ENCODE measurements at places on chromosomes 1 and 21.

- DNase-seq: no peak
Observed at GRCh38 chr1:200029035-200029821, 1.7 kb downstream of the NR5A2 start.

DNA sequence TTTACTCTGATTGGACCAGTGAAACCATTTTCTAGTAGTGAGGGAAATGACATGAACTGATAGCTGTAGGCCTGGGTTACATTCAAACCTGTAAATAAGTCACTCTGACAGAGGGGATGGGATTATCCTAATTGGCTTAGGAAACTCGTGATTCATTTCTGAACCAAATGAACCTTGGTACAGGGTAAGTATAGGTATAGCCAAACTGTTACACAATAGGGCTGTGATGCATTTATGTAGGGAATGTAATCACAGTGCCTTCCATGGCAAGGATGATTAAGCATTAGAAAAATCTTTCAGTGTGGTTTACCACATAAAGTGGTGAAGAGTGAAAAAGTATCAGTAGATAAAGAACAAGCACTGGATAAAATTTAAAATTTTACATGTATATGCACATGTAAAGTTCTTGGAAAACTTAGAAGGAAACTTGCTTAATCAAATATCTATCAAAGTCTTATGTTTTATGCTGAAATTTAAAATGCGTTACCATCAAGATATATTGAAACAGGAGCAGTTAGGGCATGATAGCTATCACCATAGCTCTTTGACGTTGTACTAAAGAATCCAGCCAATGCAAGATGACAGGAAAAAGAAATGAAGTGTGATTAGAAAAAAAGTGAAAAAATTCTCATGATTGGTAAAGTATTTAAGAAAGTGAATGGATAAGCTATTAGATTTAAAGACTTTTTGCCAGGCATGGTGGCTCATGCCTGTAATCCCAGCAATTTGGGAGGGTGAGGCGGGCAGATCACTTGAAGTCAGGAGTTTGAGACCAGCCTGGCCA, 63.0 kb downstream of the RABGAP1L start:
- no peak for DNase-seq

DNA sequence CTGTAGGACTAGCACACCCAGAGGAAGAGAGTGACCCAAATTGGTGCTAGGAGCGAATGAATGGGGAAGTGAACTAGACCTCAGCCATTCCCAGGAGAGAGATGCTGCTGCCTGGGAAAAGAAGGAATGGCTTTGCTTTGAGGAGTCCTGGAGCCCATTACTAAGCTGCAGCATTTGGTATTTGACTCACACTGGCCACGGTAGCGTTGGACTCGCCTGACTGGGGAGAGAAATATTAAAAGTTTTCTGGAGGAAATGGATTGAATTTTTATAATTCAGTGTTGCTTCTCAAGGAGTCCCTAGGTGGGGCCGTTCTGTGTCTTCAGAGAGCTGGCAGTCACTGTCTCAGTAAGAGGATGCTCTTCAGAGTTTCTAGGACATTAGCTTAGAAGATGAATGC, 40.2 kb downstream of the PIK3CD start:
- no peak for DNase-seq

- no peak for DNase-seq
Observed at GRCh38 chr1:101139130-101139529, 97.7 kb upstream of the S1PR1 start.

GRCh38 chr1:43279161-43279560, 6.2 kb downstream of the C1orf210 start:
- no peak for DNase-seq

DNA sequence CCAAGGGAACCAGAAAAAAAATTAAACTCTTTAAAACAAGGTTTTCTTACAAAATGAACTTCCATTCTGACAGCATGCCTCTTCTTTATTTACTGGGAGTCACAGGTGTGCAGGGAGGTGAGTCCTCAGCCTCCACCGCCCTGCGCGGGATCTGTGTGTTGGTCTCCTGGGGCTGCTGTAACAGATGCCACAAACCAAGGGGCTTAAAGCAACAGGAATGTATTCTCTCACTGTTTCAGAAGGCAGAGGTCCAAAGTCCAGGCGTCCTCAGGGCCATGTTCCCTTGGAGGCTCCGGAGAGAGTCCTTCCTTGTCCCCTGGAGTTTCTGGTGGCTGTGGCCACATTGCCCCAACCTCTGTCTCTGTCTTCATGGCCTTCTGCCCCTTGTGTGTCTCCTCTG, 123.6 kb upstream of the C1orf174 start:
- DNase-seq: no peak

DNA sequence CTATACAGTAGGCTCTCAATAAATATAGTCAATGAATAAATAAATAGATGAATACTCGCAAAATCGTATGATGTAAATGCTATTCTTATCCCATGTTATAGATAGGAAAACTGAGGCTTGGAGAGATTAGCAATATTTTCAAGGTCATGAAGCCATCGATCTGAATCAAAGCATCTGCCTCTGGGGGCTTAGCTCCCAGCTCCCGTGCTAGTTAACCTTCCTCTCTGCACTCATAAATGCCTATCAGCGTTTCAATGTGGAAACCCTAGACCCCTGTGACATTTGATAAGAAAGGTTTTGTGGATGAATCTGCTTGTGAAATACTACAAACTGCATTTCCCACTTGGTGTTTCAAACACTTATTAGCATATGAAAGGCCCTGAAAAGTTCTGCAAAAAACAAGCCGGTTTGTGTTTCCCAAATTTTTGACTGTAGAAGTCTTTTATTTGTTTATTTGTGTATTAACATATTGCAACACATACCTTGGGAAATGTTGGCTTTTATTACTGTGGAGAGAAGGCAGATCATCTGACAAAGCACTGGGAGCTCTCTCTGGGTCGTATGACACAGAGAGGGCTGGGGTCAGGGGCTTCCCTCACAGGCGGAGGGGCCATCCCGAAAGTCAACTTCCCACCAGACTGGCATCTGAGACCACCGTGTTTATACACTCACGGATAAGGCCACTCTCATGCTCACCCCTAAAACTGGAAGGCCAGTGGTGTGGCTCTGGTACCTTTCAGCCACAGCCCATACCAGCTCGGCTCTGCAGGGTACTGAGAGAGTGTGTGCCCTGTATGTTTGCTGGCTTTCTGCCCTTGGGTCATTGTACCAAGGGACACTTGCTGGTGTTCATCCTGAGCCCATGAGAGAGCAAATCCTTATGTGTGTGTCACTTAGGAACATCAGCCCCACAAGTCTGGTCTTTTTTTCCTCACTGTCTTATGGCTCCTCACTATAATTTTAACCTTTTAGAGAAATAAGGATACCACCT, 993 bp upstream of the PROK1 start:
- DNase-seq: no peak

DNA sequence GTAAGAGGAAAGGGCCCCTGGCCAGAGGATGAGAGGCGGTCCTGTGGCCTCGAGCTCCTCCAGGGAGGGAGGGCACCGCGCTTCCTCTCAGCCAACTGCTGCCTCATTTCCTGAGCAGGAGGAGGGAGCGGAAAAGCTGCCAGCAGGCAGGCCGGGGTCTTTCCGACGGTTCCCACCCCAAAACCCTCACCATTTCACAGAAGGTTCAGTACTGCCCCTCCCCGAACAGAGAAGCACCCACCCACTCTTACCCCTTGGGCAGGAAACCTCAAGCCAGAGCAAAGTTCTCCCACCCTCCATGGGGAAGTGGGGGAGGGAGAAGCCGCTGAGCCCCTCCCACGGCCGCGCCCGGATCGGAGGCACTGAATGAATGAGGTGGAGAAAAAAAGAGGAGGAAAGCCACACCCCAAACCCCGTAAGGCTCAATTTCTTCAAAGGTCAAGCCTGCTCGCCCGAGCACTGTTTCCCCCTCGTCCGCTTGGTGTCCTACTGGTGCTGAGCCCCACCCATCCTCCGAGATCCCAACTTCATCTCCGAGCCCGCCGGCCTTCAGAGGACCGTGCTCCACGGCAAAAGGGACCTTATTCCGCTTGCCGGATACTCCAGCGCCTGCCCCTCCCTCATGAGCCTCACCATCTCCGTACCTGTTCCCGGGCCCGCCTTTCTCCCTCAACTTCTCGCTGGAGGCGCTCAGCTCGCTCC, 9.4 kb downstream of the TPM3 start:
- peak; percentile 88 for DNase-seq

DNA sequence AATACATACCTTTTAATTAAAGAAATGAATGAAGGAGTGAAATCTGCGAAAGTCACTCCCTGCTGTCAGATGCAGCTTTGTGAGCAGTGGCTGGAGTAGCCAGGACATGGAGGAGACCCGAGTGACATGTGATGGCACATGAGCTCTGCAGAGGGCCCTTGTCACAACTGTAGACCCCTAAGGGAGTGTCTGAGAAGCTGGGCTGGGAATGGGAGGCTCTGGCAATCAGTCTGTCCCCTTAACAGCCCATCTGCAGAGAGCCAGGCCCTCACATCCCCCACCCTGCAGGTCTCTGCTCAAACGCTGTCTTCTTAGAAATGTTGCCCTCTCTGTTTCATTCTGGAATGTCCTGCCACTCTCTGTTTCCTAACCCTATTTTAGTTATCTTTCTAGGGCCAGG, 124.3 kb downstream of the HMGB4 start:
- no peak for DNase-seq

GRCh38 chr1:168335500-168335899, 54.8 kb downstream of the TBX19 start:
- DNase-seq: no peak

DNA sequence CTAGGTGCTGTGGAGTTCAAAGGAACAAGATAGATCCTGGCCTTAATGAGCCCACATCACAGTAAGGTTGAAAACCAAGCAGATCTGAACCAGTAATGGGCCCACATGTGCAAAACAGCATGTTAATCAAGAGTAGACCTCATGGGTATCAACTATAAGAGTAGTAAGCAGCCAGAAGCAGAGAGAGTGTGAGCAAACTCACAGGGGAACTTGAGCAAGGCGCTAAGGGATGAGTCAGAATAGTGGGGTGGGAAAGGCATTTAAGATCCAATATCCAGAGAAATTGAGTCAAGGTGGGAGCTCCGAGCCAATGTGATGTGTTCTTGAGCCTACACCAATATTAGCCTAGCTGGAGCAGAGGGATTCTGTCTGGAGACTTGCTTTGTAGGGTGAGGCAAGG, 52.4 kb upstream of the GJA5 start:
- no peak for DNase-seq

- no peak for DNase-seq
Observed at GRCh38 chr1:109817881-109818270, 54.2 kb upstream of the EPS8L3 start.

DNA sequence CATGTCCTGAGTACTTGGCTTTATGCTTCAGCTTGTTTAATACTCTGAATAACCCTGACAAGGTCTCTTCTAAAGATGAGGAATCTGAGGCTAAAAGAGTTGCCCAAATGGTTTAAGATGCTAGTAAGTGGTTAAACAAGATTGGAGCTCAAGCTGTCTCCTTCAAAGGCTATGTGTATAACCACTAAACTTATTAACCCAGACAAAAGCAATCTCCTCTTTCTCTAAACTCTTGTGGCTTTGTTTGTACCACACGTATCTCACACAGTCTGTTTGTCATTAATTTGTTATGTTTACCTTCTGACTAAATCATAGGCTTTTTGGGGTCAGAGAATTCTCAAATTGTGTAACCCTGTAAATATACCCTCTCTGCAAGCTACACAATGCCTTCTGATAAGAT, 89.9 kb downstream of the HMCN1 start:
- no peak for DNase-seq

GRCh38 chr21:27101523-27101922, 134.6 kb upstream of the ADAMTS5 start:
- DNase-seq: no peak

Measured in stimulated activated naive CD8-positive, alpha-beta T cell treated with anti-CD3 and anti-CD28 coated beads, Interleukin-15, Interleukin-2, amounts not matched to agents 100 U/mL and 50 U/mL, for 24 hours (primary cell).